ENCODE measurements at places on chromosomes 11 and 22. TPM values are rescaled to one million over a fixed set of nuclear protein-coding genes. Genes with fewer than 3 reads are reported as not detected.

Gene UPB1
- total RNA-seq, result under 0.01 TPM

Gene OR5B21
- total RNA-seq, result not detected

Gene ART1
- total RNA-seq, result not detected

Gene PHLDB1
- total RNA-seq, result 157 TPM

Gene LUZP2
- 0.07 TPM for total RNA-seq

Gene MDK
- total RNA-seq, result 9.6 TPM

Gene MICALL1
- 20.3 TPM for total RNA-seq

Gene CD3E
- not detected for total RNA-seq

Gene FGF3
- total RNA-seq, result not detected

Gene OR51E2
- not detected for total RNA-seq

Gene DDI1
- total RNA-seq, result not detected

Gene ANGPTL5
- not detected for total RNA-seq

Gene OR52N4
- total RNA-seq, result not detected

Gene RFPL2
- not detected for total RNA-seq

Gene BIRC3
- total RNA-seq, result 2.5 TPM

Gene TRIM6
- total RNA-seq, result 5.1 TPM

Gene NECTIN1
- 4.5 TPM for total RNA-seq

Gene OR6A2
- 0.26 TPM for total RNA-seq

Gene HOATZ
- not detected for total RNA-seq

Gene SLC43A3
- total RNA-seq, result 18.2 TPM

Gene SREBF2
- 82.1 TPM for total RNA-seq
